ENCODE measurements at places on chromosomes 11 and 22. TPM values are rescaled to one million over a fixed set of nuclear protein-coding genes. Genes with fewer than 3 reads are reported as not detected.
A peak's percentile ranks its signal among the peaks of the same experiment; 100 is the strongest.

DNA sequence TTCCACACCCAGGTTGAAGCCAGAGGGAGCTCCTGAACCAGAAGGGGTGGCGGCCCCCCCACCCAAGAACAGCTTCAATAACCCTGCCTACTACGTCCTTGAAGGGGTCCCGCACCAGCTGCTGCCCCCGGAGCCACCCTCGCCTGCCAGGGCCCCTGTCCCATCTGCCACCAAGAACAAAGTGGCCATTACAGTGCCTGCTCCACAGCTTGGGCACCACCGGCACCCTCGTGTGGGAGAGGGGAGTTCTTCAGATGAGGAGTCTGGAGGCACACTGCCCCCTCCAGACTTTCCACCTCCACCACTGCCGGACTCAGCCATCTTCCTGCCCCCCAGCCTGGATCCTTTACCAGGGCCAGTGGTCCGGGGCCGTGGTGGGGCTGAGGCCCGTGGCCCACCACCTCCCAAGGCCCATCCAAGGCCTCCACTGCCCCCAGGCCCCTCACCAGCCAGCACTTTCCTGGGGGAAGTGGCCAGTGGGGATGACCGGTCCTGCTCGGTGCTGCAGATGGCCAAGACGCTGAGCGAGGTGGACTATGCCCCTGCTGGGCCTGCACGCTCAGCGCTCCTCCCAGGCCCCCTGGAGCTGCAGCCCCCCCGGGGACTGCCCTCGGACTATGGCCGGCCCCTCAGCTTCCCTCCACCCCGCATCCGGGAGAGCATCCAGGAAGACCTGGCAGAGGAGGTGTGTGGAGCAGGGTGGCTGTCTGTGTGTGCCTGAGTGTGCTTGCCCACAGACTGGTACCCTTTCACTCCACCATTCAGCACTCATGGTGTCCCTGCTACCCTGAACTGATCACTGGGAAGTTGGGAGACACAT, 6.7 kb downstream of the PHOX2A start:
- H3K27me3 ChIP-seq: peaks cover 21% of the 10 kb centered on the region
- peaks cover 23% of the 10 kb centered on the region for H3K36me3 ChIP-seq
- H3K4me3 ChIP-seq: no peak overlapping the region
- no peak for DNase-seq
- H3K4me1 ChIP-seq: peaks cover 11% of the 10 kb centered on the region

- H3K36me3 ChIP-seq: no peaks in the 10 kb centered on the region
- no peak overlapping the region for H3K27ac ChIP-seq
- H3K27me3 ChIP-seq: no peaks in the 10 kb centered on the region
- H3K4me3 ChIP-seq: no peak overlapping the region
- no peak for DNase-seq
Measured at GRCh38 chr11:82718307-82718706, 15.4 kb downstream of the FAM181B start.

DNA sequence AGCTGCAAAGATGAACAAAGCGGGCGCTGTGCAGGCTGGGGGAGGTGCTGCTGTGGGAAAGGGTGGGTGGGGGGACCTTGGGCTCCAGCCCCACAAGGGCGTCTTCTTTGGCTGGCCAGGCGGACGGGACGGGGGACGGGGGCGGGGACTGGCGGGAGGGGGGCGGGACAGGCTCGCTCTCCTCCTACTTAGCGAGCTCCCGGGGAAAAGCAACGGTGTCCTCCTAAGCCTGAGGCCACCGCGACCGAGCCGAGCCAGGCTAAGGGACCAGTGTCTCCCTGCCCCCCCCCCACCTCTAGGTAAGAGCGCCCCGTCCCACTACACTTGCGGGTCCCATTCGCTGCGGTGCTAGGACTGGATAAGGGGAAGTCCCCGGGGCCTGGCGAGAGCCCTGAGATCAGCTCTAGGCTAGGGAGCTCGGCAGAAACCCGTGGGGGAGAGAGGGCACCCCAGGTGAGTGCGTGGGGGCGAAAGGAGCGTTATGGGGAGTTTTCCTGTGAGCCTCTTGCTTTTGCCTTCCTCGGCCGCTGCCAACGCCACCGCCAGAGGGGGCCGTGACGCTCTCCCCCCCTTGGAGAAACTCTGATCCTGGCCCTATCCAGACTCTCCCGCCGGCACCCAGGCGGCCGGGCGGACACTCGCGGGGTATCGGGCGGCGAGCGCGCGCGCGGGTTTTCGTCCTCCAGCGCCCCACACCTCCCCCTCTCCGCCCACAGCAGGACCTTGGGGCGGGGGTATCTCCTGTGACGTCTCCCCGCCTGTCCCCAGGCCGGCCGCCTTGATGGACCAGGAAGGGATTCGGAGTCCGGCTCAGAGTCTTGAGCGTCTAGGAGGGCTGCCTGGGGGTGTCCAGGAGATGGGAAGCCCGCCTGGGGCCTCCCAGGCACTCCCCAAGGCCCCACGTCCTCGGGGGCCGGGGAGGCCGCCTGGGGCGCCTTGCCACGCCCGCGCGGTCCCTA, at the start of gene PHLDB1:
PHLDB1 (plus strand) TSS at position 215 of the 959 bp plus-strand sequence. CDS start 6,222 bp downstream, outside the sequence.
- peak within 1 kb of the TSS; percentile 69 for H3K27ac ChIP-seq
- no peaks in the 10 kb centered on the region for H3K27me3 ChIP-seq
- peak within 1 kb of the TSS; percentile 62 for H3K4me3 ChIP-seq
- H3K4me1 ChIP-seq: peaks cover 22% of the 10 kb centered on the region
- no peaks in the 10 kb centered on the region for H3K36me3 ChIP-seq

DNA sequence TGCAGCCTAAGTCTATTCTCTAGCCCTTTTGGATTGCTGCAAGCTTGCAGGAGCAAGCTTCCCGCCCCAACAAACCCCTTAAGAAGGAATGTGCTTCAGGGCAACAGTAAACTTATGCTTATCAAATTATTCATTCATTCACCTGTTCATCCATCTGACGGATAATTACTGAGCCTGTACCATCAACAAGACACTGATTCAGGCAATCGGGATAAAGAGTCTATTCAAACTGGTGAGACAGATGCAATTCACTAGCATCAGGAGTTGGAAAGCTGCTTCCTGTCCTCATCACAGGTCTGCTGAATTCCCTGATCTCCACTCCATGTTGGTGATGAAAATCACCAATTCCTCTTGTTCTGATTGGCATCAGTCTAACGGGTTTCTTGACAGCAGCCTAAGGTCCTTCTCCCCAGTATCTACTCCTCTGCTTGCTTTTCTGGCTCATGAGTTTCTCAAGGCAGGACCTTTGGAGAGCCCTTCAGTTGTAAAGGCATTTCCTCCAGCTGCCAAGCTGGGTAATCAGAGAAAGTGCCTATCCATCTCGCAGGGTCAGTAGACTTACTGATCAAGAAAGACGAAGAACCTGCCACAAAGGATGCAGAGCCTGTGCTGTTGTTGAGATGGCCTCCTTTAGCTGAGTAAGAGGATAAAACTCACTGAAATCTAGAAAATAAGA, 429.0 kb upstream of the SYN3 start:
- no peak for DNase-seq
- no peak overlapping the region for H3K27ac ChIP-seq
- no peaks in the 10 kb centered on the region for H3K4me1 ChIP-seq
- H3K36me3 ChIP-seq: no peaks in the 10 kb centered on the region
- H3K27me3 ChIP-seq: no peaks in the 10 kb centered on the region

DNA sequence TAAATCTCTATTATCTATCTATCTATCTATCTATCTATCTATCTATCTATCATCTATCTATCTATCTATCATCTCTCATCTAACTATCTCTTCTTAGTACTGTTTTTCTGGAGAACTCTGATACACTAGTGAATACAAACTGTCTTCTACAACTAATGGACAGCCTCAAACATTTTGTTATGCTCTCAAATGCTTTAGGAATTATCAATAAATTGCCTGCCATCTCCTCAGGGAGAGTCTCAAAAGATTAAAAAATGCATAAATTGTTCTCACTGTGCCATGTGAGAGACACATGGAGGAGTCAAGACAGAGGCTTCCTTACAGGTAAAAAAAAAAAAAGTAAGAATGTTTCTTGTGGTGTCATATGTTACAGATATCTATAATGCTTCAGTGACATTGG, at the start of gene OR8K3:
OR8K3 (plus strand) TSS at position 301 of the 400 bp plus-strand sequence. CDS start 3,163 bp downstream, outside the sequence.
- H3K36me3 ChIP-seq: no peaks in the 10 kb centered on the region
- H3K4me3 ChIP-seq: no peak within 1 kb of the TSS
- no peaks in the 10 kb centered on the region for H3K4me1 ChIP-seq

- H3K27ac ChIP-seq: no peak overlapping the region
- no peaks in the 10 kb centered on the region for H3K4me1 ChIP-seq
Measured at GRCh38 chr11:116527180-116527991, 245.4 kb downstream of the BUD13 start.

- no peak overlapping the region for H3K4me3 ChIP-seq
- no peaks in the 10 kb centered on the region for H3K4me1 ChIP-seq
- H3K27me3 ChIP-seq: no peaks in the 10 kb centered on the region
Measured at GRCh38 chr11:12100429-12100828, 10.0 kb upstream of the MICAL2 start.

DNA sequence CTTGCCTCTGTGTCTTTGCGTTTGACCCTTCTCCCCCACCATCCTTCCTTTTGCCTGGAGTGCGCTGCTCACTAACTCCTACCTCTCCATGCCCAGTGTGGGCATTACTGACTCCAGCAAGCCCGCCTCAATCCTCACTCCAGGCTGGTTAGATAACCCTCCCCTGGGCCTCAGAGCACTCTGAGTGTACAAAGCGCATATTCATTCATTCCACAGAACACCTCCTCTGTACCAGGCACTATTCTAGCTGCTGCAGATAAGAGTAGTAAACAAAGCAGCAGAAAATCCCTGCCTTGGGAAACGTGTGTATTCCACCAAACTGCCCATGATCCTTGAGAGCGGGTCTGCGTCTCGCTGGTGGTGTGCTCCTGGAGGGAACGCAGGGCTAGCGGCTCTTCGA, 3.2 kb downstream of the SLC22A8 start:
- DNase-seq: no peak
- no peak overlapping the region for H3K27ac ChIP-seq
- H3K4me3 ChIP-seq: no peak overlapping the region
- H3K4me1 ChIP-seq: no peaks in the 10 kb centered on the region
- no peaks in the 10 kb centered on the region for H3K27me3 ChIP-seq

GRCh38 chr11:2643746-2644145, 56.0 kb downstream of the KCNQ1OT1 start:
- no peaks in the 10 kb centered on the region for H3K36me3 ChIP-seq
- no peak overlapping the region for H3K4me3 ChIP-seq
- no peaks in the 10 kb centered on the region for H3K4me1 ChIP-seq
- no peaks in the 10 kb centered on the region for H3K27me3 ChIP-seq
- no peak for DNase-seq

Gene ENTHD1
- total RNA-seq: 0.35 TPM

Gene MRGPRX2
- not detected for total RNA-seq

Gene C11orf86
- total RNA-seq: not detected

Gene NCAM1
- total RNA-seq: 0.16 TPM

Gene CEP126
- 1.6 TPM for total RNA-seq
